Midbrain (tissue), 1 donor: ENCODE measurements at places on chromosomes 6 and 20.

GRCh38 chr6:99434702-99435530, 9.8 kb upstream of the PNISR start:
- DNase-seq: no peak

DNA sequence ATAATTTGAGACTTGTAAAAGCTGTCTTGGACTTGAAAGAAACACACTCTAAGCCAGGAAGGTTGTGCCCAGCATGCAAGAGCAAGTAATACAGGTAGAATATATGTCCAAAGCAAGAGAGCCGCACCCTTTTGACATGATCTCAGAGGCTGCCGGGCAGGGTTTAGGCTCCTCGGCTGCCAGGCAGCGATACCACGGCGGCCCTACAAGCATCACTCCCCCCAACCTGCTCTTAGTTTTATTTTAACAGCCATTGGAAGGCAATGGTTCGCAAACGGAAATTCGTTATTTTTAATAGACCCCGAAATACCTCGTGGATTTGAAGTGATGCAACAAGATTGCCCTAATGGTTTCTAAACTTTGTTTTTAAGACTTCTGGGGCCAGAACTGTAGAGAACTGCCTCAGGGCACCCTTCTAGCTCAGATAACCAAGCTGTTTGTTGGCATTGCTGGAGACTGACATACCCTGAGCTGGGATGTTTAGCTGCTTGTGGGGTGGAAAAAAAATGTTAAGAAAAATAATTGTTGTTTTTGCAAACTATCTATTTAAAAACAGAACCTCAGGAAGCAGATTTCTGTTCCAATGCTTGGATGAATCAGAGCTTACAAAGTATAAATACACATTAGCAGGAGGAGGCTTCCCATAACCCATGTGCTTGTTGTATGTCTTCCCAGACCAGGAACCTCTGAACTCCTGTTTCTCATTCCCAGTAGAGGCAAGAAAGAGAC, 39.0 kb downstream of the JAG1 start:
- no peak for DNase-seq

DNA sequence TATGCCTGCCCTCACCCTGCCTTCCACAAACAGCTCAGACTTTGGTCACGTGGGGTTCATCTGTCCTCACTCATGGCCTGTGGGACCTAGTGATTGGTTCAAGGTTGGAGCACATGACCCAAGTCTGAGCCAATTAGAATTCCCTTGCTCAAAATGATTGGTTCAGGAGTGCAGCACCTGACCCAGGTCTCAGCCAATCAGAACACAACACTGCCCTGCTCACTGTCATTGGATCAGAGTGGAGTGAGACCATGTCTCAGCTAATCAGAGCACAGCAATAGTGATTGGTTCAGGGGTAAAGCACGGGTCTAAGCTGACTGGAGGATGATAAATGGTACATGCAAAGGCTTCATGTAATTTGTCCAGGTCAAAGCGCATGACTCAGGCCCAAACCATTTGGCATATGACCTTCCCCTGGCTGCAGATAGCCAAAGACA, 102.2 kb downstream of the PREX1 start:
- no peak for DNase-seq

GRCh38 chr6:127291495-127291894, 24.8 kb downstream of the RNF146 start:
- DNase-seq: no peak

DNA sequence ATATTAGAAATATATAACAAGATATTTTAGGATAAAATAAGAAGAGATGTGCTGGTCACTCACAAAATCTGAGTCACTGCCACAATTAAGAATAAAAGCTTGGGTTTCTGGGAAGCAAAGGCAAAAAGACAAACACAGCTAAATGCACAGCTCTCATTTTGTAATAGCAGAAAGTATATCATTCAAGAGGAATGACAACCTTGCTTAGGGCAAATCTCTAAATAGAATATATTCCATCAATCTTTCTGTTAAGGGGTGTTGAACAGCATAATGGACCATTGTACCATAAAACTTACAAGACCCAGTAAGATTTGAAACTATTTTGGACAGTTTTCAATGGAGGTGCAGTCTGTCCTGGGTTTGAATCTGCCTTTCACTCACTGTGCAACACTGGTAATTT, 464.9 kb upstream of the SOX4 start:
- DNase-seq: no peak

DNA sequence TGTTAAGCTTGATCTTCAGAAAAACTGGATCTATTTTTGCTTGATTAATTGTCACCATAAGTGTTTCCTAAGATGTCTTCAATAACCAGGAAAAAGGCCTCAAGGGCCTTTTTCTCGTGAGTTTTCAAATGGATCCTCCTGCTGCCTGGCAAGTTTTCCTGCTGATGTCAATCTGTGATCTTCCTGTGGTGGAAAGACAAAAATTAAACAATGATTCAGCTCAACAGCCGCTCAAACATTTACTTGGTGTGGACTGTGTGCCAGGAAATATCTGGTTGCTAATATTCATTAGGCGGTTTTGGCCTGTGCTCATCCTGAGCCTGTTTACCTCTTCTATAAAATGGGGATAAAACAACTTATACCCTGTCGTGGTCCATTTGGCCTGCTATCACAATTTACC, 35.4 kb upstream of the SSTR4 start:
- no peak for DNase-seq

GRCh38 chr20:51280047-51280446, 257.1 kb upstream of the KCNG1 start:
- no peak for DNase-seq
